Stimulated activated CD8-positive, alpha-beta memory T cell treated with anti-CD3 and anti-CD28 coated beads, Interleukin-15, amount 100 ng/mL, for 24 hours (primary cell): ENCODE measurements at places on chromosomes 1 and 21.

DNA sequence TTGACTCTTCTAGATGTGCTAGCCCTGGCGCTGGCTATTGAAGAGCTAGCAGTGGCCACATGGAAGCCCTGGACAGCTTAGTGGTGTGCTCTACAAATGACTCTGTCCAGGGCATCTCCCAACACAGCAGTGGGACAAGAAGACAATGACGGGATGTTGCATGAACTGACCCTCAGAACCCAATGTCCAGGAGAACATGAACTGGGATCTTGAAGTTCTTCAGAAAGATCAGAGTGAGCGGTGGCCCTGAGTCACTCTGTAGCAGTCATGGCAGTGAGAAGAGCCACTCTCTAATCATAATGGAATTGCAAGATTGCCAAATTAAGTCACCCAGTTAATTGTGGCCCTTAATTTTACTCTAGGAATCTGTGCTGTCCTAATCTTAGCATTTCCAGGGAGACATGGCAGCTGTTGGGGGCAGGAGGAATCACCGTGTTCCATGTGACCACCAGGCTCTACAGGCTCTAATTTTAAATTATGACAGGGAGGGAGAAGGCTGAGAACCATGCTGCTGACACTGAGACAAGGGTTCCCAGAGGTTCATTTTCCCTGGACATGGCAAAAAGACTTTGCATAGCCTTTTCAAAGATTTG lies 10.2 kb upstream of the OBSCN start:
- DNase-seq = no peak

DNA sequence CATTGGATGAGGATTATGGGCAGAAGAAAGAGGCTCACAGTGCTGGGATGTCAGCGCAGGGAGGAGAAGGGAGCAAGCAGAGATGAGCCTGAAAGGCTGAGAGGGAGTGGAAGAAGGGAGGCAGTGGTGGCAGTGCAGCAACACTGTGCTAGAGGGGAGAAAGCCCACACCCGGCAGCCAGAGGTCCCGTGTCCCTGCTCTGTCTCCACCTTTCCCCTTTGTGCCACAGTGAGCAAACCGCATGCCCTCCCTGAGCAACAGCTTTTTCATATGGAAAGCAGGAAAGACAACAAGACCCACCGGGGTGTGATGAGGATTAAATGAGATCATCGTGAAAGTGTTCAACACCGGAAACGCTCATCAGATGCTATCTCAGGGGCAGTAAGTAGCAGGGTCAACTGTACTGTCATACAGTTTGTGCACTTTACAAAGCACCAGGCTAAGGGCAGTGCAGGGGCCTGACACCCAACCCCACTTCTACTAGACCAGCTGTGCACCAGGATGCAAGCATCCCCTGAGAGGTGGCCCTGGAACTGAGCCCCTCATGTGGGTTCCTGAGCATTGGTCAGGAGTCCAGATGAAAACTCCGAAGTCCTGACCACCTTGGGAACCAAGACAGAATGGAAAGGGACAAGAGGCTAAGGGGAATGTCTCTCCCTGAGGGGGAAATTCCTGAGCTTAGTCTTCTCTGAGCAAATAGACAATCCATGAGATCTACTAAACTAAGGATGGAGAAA lies 9.1 kb downstream of the NHLH1 start:
- DNase-seq = no peak

DNA sequence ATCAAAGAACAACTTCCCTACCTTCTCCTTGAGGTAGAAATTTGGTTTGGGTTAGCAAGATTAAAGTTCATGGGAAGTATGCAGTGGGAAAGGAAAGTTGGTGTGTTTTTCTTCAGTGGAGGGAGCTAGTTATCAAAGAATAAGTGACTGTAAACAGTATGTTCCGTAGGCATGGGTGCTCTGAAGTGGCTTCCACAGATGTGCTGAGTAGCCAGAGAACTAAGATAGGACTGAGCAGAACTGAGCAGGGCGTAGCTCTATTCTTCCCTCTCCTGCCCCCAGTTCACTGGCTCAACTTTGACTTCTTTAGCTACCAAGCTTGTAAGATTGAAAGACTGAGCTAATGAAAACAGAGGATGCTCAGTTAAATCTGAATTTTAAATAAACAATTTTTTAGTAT lies 3.4 kb downstream of the ADCY10 start:
- DNase-seq = no peak

GRCh38 chr1:169894424-169895145 lies 889 bp upstream of the SCYL3 start:
- no peak for DNase-seq
